ENCODE measurements at places on chromosomes 6 and 20.

DNA sequence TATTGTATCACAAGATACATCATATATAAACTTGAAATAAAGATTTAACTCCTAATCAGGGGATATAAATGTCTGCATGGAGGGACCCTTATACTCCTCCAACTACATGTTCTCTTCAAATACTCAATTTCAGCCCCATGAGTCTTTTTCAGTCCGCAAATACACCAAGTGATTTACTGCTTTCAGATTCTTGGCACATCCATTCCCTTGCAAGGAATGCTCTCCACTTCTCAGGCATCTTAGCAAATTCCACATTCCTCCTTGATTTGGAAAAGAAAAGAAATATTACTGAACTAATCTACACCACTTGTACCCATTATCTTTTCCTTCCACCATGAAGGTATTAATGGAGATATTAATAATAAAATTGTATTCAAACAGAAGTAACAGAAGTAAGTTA lies 999.4 kb upstream of the GJE1 start:
- no peak for DNase-seq

- DNase-seq: no peak
Observed at GRCh38 chr20:38117205-38117604, 47.9 kb downstream of the TGM2 start.

DNA sequence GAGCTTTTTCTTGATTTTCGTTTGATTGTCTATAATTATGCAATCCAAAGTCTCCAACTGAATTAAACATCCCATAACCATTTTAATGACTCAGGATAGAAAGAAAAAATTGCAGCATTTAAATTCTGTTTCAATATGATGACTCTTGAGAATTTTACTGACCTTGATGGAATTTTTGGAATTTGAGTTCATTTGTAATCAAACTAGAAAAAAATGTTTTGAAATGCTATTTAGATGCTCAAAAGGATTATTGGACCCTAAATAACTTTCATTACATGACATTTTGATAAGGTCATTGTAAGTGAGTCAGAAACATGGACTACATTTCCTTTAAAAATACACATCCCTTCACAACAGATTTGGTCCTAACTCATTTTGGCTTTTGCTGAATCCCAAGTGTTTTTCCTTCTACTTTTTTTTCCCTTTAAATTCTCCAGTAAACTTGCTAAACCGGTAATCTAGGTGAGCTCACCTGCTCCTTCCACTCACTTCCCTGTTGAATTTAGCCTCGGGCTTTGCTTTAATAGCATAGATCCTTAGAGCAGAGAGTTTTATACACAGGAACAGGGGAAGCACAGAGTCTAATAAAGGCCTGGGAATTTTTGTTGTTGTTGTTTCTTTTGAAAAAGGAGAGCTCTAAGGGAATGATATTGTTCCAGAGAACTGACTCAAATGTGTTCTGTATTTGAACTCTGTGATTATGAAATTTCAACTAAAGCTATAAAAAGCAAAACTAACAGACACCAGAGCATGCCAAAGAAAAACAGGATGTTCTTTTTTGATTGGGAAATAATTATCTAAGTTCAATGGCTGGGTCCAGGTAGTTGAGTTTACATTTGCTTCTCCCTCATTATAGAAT lies 1088.2 kb upstream of the CITED2 start:
- DNase-seq: no peak

GRCh38 chr20:19806806-19807190 lies 48.7 kb downstream of the RIN2 start:
- DNase-seq: no peak

DNA sequence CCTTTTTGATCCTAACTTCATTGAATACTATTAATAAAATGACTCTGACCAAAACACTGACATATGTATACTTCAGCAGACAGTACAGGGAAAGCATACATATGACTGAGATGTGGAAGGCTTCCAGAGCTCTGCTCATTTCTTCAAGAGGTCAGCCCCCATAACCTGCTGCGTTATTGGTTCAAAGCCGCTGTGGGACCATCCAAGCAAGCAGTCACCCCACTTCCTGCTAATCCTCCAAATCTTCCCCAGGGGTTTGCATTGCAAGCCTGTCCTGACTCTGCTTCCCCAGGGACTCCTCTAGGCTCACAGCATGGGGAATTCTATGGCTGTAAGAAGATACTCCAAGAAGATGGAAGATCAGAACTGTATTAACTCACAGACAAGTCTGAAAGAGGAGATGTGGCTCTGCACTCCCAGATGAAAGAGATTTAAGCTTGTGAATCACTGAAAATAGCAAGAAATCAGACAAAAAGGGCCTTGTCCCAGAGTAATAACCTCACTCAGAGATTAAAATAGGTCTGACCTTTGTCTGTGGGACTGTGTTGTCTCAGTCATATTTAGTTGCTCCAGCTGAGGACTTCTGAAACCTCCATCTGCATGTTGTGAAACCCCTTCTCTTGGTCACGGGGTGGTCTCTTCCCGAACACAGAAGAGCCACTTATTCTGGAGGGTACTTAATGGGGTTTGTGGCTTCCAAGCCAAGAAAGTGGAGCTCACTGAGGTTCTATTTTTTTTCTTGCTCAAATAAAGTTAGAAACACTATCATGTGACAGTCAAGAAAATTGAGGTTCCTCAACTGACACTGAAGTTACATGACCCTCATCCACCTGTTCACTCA lies 101.5 kb upstream of the MARCKS start:
- no peak for DNase-seq

GRCh38 chr6:169692516-169692915 lies 9.3 kb downstream of the WDR27 start:
- DNase-seq: no peak

- DNase-seq: peak; percentile 66
Observed at GRCh38 chr20:57772349-57772964, 62.6 kb upstream of the PMEPA1 start.
